ENCODE measurements at places on chromosomes 6 and 20. TPM values are rescaled to one million over a fixed set of nuclear protein-coding genes. Genes with fewer than 3 reads are reported as not detected.
A peak's percentile ranks its signal among the peaks of the same experiment; 100 is the strongest.

DNA sequence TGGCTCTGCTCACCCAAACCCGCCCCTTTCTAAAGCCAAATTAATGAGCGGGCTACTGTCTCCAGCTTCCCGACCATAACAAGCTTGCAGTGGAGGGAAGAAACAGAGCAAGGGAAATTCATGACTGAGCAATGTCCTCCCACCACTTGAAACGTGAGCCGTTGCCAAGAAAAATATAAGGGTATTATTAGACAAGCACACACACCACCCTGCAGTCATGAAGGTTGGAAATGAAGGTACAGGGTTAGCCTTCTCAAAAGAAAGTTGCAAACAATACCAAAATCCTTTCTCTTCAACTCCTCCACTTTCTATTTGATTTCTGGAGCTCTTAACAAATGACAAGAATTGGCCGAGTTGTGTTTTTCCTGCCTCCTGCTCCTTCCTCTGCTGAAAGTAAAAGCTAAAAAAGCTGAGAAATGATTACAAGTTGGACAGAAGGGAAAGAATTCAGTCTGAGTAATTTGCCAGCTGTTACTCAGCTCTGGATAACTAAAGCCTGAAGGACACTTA lies 151.1 kb upstream of the B3GAT2 start:
- DNase-seq = peak; percentile 71

- no peak for DNase-seq
These were observed 102.5 kb upstream of the SPACA1 start for GRCh38 chr6:87945181-87945580.

- no peak for DNase-seq
These were observed 12.0 kb upstream of the PDCD2 start for GRCh38 chr6:170596426-170596825.

- DNase-seq = peak; percentile 56
These were observed 88.6 kb downstream of the MCHR2 start for GRCh38 chr6:99905209-99906106.

DNA sequence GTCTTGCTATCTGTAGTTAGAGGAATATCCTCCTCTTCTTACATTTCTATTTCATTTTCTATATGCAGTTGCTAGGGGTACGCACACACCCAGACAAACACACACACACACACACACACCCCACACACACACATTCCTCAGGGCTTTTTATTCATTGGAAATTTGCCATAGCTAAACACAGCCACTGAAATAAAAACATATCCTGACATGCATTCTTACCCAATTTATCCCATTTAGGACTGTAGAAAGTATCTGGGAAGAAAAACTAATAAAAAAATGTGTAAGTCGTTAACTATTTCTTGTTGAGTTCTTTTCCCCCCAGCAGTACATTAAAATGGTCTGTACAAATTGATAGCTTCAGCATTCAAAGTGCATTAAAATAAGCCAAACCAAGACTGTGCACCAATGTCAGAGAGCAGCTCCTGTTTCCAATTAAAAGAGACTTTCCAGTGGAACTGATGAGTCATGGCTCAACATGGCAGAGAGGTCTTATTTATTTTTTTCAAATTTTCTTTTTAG lies 357.9 kb upstream of the AGPAT4 start:
- no peak for DNase-seq

DNA sequence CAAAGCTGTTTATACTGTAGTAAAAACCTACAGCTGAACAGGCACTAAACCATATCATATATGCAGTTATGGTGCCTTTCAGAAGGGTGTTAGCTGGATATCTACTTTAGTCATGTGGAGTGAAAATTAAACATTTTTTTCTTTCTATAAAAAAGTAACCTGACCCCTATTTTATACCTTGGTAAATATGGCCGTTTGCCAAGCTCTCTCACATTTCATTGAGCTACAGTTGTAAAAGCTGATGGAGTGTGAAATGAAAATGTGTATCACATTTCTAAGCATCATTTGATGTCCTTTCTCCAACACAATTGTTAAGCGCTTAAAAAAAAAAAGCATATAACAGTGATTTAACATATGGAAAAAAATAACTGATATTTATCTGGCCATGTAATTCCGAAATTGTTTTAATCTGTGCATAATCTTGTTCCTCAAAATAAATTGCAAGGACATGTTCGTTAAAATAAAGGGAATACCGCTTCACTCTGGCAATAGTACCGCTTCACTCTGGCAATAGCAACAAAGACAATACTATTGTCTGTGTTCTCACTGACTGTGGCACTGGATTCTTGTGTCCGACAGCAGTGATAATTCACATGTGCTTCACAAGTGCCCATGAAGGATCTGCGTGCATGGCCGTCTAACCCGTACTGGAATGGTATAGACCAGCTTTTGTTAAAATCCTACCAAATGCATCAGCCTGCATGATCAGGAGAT lies 391.8 kb upstream of the SOX4 start:
- DNase-seq = no peak

DNA sequence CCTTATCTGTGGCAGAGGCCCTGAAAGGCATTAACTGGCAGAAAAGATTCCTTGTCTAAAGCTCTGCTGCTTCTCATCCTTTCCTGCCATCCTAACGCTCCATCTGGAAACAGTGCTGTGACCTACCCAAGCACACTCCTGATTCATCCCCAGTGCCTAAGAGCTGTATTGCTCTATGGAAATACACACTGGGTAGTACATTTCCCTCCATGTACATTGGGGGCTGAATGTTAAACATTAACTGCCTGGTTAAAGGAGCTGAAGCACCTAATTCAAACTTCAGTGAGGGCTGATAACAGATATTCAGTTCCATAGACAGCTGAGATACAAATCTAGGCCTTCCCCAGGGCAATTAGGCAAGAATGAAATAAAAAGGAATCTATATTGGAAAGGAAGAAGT lies 36.7 kb upstream of the GMPR start:
- DNase-seq = no peak

RSPO3 gene
- polyA plus RNA-seq = not detected

LRRN4 gene
- polyA plus RNA-seq = 0.11 TPM

DNA sequence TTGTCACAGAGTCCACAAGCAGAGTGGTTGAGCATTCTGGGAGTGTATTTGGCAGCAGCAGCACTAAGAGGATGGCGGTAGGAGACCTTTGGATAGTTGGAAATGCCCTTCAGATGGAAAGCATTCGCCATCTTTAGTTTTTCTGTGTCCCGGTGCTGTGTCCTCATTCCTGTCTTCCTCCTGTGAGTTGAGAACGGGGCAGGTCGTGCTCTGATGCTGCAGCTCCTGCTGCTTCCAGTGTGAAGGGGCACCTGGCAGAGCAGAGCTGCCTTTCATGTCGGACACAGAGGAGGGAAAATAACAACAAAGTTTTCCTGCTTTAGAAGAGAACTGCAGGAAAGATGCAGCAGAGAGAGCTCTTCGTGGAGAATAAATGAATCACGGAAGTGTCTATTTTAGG lies 194.8 kb downstream of the SLC24A3 start:
- DNase-seq = no peak

CD83 gene
- polyA plus RNA-seq = 2.0 TPM

SLC2A10 gene
- polyA plus RNA-seq = 22.0 TPM

DNA sequence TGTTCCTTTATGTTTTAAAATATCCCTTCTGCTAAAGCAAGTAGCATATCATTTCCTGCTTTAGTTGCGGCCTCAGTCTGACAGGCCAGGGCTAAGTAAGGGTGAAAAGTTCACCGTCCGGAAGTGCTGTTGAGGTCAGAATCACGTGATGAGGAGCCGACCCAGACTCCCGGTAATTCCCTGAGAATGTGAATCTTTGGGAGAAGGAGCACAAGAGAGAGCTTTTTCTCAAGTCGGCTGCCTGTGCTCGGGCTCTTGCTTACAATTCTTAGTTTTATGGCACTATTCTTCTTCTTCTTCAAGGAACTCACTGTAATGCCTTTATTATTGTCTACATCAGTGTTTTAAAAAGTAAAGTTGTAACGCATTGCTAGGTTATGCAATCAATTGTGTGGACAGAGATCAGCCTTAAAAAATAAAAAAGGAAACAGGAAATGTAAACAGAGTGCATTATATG lies 309.3 kb downstream of the PRL start:
- peak; percentile 97 for DNase-seq

GRCh38 chr20:59458645-59459044 lies 145.7 kb upstream of the PHACTR3 start:
- no peak for DNase-seq

DNA sequence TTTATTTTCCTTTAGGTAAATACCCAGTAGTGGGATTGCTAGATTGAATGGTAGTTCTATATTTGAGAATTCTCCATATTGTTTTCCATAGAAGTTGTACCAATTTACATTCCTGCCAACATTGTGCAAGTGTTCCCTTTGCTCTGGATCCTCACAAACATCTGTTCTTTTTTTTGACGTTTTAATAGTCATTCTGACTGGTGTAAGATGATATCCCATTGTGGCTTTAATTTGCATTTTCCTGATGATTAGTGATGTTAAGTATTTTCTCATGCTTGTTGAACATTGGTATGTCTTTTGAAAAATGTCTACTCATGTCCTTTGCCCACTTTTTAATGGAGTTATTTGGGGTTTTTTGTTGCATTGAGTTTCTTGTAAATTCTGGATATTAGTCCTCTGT lies 85.6 kb downstream of the UBE3D start:
- peak; percentile 86 for DNase-seq

- DNase-seq = no peak
These were observed 16.0 kb downstream of the LINC00237 start for GRCh38 chr20:21090111-21090618.

RBM24 gene
- polyA plus RNA-seq = 8.1 TPM

DNA sequence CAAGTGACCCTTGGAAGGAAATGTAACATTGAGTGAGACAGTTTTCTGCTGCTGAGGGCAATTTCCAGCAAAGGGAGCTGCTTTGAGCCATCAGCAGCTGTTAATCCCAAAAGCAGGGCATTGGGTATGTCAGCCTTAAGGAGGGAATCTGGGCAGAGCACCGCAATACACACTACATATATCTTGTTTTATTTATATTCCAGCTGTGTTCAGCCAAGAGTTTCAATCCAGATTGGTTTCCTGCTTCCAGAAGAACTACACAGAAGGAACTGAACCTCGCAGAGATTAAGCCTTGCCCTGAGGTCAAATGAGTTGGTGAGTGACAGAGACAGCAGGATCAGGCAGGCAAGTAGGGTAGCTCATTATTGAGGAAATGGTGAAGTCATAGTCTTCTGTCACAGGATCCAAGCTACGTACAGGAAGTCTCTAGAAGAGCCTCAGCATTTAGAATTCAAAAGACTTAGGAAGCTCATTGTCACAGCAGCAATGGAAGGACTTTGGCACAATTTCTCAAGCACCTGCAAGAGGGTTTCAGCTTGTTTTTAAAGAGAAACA lies 109.9 kb upstream of the HEY2 start:
- DNase-seq = no peak

DNA sequence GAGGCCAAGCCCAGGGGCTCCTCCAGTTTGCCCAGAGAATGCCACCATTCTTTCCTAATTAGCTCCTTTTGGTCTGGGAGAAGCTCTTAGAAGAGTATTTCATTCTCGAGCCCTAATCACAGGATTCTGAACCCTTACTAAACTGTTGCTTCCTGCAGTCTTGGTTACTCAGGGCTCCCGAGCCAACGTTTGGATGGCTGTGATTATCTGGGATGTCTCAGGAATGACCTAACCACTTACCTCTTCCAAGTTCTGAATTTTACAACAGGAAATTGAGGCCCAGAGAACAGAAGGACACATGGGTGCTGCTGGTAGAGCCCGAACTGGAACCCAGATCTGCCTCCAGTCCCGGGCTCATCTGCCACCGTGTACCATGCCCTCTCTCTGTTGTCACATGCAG lies 22.2 kb upstream of the PNPLA1 start:
- DNase-seq = peak; percentile 61

- DNase-seq = peak; percentile 37
These were observed 1.4 kb upstream of the SLC13A3 start for GRCh38 chr20:46652699-46653098.

GRCh38 chr20:52518735-52519134 lies 327.2 kb upstream of the ZFP64 start:
- DNase-seq = no peak

- DNase-seq = no peak
These were observed 8.5 kb upstream of the GDF5 start for GRCh38 chr20:35446356-35447078.

DNA sequence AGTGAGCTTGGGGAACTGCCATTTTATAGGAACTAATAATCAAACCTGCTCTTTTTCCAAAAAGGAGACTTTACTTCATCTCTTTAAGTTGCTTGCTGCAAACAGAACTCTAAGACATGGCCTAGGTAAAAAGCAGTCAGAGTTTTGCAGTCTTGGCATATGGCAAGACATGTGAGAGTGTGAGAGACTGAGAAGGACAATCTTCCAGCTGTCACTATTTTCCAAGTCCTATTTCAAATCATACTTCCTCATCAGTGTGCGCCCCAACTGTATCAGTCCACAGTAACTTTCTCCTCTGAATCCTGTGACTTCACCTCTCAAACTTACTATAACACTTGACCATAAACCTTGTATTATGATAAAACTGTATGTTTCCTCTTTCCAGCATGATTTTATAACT lies 10.4 kb downstream of the CALHM6 start:
- DNase-seq = no peak

TFAP2D gene
- not detected for polyA plus RNA-seq

DNA sequence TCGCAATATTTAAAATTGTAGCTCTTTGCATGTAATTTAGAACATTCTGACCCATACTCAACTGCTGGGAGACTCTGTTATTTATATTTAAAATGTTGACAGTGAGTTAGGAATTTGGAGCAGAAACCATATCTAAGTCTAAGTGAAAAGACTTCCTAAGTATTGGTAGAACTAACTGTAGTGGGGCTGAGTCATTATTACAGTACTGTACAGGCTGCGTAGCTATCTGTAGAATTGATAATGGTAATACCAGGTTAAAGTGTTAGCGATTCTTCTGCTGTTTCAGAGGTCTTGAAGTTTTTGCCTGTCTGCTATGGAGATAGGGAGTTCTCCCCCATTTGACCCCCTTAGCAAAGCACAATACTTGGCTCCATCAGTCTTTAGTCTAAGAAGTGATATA lies 3.6 kb downstream of the TOP1 start:
- peak; percentile 71 for DNase-seq

DNA sequence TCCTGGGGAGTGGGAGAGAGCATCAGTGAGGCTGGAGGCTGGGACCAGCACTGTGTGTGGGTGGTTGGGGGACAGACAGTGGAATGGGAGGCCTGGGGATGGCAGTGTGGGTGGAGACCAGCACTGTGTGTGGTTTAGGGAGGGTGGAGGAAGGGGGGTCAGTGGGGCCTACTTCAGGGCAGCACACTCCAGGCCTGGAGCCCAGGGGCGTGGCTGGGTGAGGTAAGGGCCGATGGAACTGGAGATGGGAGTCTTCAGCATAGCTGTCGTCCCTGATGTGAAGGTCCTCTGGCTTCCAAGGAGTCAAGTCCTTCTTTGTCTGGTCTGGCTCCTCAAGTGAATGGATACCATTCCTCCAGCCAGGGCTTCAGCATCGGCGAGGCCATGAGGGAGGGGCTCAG lies 18.6 kb downstream of the KCNK17 start:
- no peak for DNase-seq

DNA sequence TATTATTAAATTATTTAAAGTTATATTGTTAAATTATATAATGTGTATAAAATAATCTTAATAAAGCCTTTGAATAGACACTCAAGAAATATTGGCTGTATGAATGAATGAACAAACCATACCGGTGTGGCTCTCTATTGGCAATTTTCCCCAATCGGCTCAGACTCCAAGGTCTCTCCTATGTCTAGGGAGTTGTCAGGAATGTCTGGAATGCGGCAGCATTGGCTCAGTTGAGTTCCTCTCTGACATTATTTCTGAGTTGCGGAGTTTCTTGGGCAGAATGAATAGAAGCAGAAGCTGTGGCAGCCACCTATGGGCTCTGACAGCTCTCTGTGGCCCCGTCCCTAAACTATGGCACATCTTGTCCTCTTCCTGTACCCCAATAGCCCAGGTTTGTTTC lies 111.0 kb downstream of the SOBP start:
- DNase-seq = peak; percentile 47

FILIP1 gene
- polyA plus RNA-seq = 0.03 TPM
